Stimulated activated effector memory CD8-positive, alpha-beta T cell treated with anti-CD3 and anti-CD28 coated beads, Interleukin-12 subunit alpha, Interleukin-12 subunit beta, amount 100 ng/mL, for 72 hours (primary cell): ENCODE measurements at places on chromosomes 16 and 17.

DNA sequence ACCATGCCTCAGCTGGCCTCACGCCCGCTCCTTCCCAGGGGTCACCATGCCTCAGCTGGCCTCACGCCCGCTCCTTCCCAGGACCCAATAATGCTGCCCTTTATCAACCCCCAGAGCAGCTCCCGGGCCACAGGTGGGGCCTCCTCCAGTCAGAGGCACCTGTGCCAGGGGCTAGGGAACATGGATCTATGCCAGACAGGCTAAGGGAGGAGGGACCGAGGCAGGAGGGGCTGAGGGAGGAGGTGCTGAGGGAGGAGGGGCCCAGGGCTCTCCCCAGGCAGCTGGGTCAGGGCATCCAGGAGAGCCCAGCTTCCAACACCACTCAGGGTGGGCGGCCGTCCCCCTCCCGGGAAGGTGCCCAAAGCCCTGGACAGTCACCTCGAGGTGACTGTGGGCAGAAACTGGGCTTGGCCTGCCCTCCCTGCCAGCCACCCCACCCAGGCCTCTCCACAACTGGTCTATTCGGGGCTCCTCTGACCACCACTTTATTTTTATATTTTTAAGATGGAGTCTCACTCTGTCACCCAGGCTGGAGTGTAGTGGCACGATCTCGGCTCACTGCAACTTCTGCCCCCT is 19.4 kb downstream of the UTS2R start:
- no peak for DNase-seq

GRCh38 chr16:84178146-84178765 is 8.6 kb downstream of the TAF1C start:
- DNase-seq = no peak

- peak; percentile 98 for DNase-seq
Measured at GRCh38 chr17:75271233-75271954, 363 bp upstream of the MIF4GD start.

DNA sequence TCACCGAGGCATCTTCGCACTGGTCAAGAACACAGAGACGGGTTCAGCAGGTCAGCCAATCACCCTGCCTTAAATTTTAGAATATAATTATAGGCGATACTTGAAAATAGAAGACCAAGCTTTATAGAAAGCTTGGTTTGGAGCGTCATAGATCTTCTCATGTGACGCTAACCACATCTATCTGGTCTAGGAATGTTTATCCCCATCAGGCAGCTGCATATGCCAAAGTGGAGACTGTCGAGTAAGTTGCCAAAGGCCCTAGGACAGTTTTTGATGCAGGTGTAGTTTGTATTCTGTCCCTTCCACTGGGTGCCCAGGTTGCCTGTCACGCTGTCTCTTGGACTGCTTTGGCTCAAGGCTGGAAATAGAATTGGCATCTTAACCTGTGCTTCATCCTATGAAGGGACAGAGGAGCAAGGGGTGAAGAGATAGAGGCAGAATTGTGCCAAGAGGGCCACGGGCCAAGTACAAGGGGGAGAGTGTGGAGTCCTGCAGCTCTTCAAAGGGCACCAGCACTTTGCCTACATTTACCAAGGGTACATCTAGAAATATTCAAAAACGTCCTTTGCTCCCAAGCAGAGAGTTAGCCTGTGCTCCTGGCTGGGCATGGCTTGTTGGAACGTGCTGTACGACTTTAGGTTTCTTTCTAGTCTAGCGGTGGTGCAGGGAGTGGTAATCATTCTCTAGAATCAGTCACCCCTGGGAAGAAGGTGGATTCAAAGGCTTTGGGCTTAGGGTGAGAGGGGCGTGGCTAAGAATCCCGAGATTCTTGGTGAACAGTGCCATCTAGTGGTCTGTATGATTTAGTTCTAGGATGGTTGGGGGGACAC is 5.3 kb upstream of the WIPI1 start:
- DNase-seq = peak; percentile 62

GRCh38 chr17:8060274-8060673 is 21.4 kb downstream of the ALOX15B start:
- peak; percentile 61 for DNase-seq

- no peak for DNase-seq
Measured at GRCh38 chr17:5118219-5118618, 2.4 kb downstream of the USP6 start.

DNA sequence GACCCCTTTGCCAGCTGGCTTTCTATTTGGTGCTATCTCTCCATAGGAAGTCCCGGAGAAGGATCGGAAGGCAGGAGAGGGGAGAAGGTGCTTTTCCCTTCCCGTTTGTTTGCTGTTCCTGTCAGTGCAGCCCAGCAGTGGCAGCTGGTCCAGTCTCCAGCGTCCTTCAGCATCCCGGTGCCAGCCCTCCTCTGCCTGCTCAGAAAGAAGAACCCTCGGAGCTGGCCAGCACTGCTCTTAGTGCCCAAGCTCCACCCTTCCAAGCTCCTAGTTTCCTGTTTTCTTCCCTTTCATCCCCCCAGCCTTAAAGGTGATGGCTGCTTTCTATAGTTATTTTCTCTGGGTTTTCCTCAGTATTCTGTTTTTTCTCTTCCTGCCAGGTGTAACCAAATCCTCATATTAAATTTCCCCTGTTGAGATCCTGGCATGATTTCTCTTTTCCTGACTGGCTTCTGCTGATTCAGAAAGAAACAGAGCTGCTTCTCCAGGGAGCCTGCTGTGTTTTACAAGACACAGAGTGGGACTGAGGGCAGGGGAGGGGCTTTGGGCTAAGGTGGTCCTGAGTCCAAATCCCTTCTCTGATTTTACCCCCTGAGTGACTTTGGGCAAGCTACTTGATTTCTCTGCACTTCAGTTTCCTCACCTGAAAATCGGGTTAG is 186.8 kb downstream of the COPRS start:
- DNase-seq = no peak

DNA sequence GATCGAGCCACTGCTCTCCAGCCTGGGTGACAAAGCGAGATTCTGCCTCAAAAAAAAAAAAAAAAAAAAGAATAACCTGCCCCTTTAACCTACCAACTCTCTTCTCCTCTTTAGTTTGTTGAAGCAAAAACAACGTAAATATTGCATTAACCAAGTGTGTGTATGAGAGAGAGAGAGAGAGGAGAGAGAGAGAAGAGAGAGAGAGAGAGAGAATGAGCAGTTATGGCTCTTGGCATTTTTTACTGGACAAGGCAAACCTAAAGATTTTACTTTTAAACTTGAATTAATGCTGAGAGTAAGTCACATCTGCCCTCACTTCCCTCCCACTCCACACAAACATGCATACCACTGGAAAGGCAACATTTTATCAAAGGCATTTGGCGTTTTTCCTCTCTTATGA is 3.0 kb upstream of the SLFN5 start:
- no peak for DNase-seq

DNA sequence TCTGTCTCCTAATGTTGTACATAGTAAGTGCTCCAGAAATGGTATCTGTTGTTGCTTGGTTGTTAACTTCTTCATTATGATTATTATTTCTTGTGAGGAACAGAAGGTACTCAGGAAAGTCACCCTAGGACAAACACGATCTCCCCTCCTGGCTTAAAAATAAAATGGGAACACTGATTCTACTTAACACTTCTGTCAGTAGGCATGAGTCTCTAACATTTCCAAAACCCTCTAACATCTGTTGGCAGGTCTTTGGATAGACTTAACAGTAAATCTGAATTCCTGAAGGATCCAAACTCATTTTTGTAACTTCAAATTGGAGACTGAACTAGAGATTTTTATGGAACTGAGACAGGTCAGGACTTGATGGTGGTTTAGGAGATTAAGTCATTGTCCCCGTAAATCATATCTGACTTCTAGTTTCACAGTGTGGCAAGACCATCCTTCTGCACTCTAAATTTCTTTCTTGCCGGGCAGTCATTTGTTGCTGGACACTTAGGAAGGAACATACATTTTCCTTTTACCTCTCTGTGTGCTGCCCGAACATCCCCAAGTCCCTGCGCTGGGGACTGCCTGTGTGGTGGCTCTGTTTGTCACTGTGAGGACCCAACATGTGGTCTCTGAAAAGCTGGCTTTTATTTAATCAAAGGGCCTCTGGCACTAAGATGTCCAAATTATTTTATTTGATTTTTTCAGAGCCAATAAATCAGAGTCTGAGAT is 149.9 kb downstream of the NPIPB5 start:
- DNase-seq = no peak

DNA sequence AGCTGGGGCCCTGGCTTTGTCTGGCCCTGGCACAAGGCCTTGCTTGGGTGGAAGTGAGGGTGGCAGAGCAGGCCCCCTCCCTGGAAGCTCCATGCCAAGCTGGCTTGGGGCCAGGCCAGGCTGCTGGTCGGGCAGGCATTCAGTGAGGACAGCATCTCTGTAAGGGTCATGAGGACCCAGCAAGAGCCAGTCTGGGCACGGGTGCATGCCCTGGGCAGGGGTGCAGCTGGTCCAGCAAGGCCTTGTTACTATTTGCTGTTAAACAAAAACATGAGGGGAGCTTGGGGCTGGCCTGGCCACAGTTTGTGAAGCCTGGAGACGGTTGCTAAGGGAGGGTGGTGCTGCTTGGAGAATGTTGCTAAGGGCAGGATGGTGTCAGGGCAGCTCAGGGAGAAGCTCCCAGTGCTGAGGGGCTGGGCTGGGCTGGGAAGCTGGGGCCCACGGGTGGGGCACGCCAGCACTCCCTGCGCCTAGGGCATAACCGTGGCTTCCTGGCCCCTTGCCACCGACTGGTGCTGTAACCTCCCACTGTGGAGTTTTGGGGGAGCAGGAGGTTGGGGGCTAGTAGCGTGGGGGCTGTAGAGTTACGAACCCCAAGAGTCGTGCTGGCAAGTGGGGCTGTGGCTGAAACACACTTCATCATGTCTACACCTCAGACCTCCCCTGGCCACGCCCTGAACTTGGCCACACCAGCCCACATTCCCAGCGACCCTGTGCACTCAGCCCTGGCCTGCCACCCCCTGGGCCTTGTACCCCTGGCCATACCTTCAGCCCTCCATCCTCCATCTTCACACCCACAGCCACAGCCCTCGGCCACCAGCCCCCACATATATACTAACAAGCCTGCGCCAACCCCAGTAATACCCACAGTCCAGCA is 1.6 kb downstream of the TPPP3 start:
- no peak for DNase-seq

DNA sequence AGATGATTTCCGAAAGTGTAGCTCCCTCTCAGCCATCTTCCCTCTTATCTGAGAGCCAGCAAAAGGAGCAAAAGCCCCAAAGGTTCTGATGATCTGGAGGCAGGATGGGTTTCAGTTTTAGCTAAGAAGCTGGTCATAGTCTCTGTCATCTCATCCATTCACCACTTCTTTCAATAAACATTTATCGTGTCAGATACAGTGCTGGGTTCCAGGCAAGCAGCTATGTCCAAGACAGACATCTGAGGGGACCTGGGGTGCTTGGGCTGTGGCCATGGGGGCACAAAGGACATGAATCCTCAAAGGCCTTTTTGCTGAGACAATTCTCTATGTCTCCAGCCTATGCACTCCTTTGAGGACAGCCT is 1.0 kb upstream of the ETV4 start:
- DNase-seq = no peak

DNA sequence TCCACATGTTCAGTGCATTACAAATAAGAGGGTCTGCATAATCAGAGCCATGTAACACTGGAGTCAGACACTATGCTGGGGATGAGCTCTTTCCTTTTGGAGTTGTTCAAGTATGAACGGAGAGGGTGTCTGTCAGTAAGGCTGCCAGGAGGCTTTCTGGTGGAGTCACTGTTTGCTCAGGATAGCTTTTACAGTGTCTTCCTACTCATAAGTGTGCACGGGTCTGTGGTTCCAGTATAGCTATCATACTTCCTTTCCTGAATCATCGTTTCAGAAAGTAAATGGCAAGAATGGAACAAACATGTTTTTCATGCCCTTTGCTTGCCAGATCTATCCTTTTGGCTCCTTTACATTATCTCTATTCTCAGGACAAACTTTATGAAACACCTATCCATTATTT is 152.7 kb upstream of the CDH11 start:
- DNase-seq = no peak

DNA sequence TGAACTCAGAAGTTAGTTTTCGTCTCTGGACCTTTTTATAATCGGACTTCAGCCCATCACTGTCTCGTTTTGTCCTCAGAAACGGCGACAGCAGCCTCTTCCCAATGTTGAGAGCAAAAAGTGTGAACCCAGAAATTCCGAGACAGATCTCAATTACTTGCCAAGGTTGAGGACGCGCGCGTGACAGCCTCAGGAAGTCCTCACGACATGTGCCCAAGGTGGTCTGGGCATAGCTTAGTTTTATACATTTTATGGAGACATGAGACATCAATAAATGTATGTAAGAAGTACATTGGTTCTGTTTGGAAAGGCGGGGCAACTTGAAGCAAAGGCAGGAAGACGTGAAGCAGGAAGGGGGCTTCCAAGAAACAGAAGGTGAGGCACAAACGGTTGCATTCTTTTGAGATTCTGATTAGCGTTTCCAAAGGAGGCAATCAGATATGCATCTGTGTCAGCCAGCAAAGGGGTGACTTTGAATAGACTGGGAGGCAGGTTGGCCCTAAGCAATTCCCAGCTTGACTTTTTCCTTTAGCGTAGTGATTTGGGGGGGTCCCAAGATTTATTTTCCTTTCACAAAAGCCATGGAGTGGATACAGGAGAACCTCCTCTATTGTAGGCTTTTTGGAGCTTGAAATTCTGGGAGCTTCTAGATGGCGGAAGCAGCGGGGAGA is 583 bp upstream of the ZNF747 start:
- DNase-seq = no peak

DNA sequence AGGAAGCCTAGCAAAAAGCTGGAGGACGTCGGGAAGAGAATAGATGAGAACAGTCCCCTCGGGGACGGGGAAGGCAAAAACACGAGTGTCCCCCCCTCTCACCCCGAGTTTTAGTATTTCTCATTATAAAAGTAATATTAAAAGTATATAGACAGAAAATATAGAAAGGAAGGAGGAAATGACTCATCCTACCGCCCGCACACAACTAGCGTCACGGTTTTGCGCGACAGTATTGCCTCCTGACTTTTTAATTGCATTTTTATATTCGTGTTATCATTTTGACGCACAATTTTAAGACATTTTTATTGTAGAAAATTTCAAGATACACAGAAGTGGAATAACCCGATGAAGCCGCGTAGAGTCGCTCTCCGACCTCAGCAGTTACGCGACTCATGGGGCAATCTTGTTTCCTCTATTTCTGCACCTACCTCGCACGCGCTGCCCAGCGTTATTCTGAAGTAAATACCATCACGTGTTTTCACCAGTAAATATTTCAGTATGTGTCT is 652 bp upstream of the SLC25A19 start:
- no peak for DNase-seq

- DNase-seq = no peak
Measured at GRCh38 chr16:48537275-48537674, 72.7 kb downstream of the N4BP1 start.

DNA sequence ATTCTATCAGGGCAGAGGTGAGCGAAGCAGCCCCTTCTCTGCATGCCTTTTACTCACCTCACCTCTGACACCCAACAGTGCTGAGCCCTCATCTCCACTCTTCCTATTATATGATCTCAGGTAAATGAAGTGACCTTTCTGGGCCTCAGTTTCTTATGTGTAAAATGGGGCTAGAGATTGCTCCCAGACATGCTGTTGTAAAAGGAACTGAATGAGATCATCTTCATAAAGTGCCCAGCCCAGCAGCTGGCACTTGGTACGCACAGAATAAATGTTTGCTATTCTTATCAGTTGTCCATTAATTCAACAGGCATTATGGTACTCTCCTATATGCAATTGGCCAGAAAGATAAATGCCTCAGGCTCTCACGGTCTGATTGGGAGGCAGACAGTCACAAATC is 4.5 kb upstream of the GALK1 start:
- no peak for DNase-seq
